ENCODE measurements at places on chromosomes 3 and 15.

GRCh38 chr3:149374793-149375500, 2.5 kb downstream of the TM4SF1 start:
- no peak for DNase-seq

- DNase-seq, result no peak
Observed at GRCh38 chr3:112979244-112979832, 4.4 kb upstream of the CD200R1 start.

DNA sequence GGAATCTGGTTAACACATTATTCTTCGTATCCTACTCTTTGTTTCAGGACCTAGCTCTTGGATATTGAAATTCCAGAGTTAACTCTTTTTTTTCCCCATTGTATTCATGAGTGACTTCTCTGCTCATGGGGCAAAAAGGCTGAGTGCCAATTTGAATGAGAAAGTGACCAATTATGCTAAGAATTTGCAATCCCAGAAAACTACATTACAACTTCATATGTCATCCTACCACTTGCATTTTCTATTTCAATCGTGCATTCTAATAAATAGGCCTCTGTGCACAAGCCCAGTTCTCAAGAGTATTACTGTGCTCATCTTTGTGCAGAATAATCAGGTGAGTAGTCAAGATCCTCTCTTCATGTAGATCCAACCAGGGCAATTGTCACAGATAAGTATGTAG, 537.8 kb downstream of the OTOL1 start:
- no peak for DNase-seq

DNA sequence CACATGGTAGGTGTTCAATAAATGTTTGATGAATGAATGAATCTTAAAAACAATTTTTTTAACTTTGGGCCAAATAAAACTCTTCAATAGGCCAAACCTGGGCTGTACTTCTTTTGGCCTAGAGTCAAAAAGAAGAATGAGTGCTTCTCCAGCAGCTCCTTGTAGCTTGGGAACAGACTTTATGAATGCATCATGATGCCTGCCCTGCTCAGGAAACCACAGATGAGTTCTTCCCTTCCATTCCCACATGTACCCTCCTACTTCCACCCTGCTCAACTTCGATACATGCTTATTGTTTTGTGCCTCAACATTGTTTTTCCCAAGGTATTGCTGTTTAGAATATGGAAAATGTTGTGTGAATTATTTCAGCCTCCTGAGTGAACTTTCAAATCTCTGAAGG, 87.0 kb downstream of the FILIP1L start:
- no peak for DNase-seq

DNA sequence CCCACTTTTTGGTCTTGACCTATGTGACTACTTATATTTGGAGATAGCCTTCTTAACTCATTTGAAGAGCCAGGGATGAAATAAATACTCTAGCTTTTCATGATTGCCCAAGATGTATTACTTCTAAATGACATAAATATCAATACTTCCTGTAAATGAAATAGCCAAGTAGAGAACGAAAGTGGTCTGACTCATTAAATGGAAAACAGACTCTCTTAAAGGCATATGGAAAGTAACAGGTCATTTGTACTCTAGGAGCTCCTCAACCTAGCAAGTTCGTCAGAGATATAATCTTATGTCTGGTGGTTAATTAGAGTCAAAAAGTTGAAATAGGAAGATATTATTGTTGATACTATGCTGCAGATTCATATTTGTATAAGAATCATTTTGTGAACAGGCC, 1105.4 kb downstream of the TUSC7 start:
- DNase-seq, result no peak

DNA sequence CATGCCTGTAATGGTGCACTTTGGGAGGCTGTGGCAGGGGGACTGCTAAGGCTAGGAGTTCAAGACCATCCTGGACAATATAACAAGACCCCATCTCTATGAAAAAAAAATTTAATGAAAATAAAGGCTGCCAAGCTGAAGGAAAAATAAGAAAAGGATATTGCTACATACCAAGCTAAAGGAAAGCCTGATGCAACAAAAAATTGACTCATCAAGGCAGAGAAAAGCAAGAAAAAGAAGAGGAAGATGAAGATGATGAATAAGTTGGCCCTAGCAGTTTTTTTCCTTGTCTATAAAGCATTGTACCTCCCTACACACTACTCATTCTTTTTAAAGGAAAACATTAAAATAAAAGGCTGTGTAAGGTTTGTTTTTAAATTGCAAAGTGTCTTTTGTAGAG, 441.9 kb upstream of the MDFIC2 start:
- no peak for DNase-seq

GRCh38 chr3:192980632-192981031, 63.0 kb upstream of the MB21D2 start:
- no peak for DNase-seq

DNA sequence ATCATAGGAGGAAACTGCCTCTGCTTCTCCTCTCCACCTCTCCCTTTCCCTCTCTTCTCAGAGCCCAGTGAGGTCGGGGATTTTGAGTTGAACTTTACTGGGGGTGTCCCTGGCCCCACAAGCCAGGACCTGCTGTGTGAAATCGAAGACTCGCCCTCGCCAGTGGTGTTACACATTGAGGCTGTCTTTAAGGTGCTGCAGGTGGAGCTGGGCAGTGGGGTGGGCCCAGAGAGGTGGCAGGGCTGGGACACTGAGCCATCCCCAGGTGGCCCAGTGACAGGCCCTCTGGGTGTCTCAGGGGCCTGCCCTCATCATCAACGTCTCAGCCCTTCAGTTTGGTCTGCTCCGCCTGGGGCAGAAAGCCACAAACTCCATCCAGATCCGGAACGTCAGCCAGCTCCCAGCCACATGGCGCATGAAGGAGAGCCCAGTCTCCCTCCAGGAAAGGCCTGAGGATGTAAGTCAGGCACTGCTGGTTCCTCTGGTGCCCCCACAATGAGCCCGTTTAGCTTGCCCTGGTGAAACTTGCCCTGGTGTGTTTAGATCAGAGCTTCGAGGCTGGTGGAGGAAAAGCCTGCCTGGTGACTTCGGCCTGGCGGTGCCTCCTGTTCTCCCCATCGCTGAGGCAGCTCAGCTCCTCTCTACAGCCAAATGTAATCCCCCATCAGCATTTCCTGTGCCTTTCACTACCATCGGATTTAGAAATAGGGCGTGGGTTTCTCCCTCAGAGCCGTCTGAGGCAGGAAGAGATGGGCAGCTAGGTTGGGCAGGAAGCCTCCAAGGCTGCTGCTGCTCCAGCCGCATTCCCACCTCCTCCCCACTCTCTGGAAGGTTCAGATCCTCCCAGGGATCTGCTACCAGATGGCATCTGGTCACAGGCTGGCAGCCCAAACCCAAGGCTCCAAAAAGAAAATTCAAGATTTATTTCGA, 39.2 kb downstream of the ACAA1 start:
- no peak for DNase-seq

- no peak for DNase-seq
Observed at GRCh38 chr3:42914771-42915515, 9.0 kb downstream of the ZNF662 start.

DNA sequence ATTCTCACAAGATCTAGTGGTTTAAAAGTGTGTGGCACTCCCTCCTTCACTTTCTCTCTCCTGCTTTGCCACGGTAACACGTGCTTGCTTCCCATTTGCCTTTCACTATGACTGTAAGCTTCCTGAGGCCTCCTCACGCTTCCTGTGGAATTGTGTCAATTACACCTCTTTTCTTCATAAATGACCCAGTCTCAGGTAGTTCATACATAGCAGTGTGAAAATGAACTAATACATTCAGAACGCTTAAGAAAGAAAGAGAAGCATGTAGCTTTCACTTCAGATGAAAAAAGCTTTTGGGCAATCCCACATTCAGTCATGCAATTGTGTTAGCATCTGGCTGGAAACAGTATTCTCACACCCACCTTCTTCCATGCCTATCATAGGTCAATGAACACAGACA, 24.4 kb downstream of the P3H2 start:
- no peak for DNase-seq

- DNase-seq, result no peak
Observed at GRCh38 chr3:143597774-143598652, 250.3 kb downstream of the SLC9A9 start.

DNA sequence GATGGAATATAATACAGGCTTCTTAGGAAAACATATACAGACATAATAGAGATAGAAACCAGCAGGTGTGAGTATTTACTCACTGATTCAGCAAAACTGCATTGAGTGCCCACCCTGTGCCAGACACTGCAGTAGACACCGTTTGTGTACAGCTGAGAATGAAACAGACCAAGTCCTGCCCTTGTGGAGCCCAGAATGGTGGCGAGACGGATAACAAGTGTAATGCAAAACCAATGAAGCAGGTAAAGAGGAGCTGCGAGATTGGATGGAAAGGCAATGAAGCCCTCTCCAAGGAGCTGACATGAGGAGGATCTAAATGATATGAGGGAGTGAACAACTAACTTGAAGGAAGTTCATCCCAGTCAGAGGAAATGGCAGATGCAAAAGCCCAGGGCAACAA, 256.4 kb downstream of the MEX3B start:
- DNase-seq, result no peak

- DNase-seq, result no peak
Observed at GRCh38 chr3:36796161-36796560, 31.8 kb upstream of the DCLK3 start.

- no peak for DNase-seq
Observed at GRCh38 chr3:8456412-8456811, 45.2 kb upstream of the LMCD1 start.

- DNase-seq, result no peak
Observed at GRCh38 chr3:133987948-133988484, 41.7 kb downstream of the SLCO2A1 start.

DNA sequence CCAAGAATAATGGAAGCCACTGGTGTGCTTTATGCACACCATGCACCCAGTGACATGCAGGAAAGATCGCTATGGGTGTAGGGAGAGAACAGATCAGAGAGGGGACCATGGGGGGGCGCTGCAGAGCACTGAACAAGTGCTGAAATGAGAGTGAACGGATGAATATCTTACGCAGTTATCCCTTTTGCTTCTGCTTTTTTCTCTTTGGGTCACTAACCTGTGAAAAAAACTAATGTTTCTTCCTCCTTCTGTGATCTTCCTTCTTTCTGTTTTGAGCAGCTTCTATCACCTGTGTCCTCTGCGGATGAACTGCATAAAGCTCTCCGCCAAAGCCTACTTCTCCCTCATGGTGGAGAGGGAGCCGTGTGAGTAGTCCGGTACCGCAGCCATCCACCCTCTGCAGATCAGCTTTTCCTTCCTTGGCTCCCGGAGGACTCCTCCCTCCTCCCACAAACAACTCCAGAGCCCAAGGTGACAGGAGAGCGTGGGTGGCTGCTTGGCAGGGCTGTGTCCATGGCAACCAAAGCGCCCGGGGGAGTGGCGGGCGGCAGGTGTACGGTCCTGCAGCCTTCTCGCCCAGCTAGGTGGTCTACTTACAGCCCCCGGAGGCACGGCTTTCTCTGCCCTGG, 106.2 kb downstream of the DGKG start:
- no peak for DNase-seq

- DNase-seq, result no peak
Observed at GRCh38 chr15:63135281-63135680, 13.6 kb downstream of the LACTB start.

- DNase-seq, result no peak
Observed at GRCh38 chr15:63157891-63158431, 684 bp upstream of the RPS27L start.

DNA sequence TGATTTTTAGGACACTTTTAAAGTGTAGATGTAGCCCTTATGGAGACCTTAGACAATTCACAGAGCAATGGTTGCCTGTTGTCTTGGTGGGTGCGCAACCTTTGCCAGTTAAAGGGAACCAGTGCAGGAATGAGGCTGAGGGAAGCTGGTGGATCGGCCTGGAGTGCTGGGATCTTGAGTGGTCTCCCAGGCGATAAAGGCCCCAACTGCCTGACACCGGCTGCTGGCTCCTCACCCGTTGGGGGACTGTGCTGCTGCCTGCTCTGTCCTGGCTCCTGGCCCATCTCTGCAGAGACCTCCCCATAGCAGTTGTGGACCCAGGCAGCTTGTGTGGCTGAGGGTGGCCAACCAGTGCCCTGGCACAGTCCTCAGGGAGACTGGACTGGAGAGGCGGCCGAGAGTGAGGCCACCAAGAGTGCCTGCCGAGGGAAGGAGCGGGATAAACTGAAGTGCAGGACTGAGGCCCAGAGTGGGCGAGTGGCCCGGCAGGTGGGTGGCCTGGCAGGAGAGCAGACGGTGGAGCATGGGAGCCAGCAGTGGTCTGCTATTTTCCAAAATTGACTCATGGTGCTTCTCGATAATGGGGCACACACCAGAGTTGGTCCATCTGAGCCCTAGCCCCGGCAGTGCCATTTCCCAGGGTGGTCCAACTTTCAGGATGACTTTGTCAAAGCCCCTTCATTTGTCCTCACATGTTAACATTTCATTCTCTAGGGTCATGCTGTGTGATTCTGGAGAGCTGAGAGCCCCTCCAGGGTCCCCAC, 2.1 kb downstream of the ALDH1A3 start:
- no peak for DNase-seq

DNA sequence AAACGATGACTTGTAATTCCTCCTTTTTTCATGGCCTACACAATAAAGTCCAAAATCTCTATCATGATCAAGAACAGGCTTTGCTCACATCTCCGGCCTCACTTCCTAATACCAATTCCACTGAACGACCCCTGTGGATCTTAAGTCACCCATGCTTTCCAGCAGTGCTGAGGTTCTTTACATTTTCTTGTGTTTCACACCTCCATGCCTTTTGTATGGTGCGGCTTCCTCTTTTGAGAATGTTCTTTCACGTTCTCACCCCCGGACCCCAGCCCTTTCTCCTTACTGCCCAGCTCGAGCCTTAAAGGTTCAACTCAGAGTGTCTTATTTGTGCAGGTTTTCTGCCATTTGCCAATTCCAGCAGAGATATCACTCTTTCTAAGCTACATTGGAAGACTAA, 70.1 kb downstream of the CSNK1G1 start:
- DNase-seq, result no peak

DNA sequence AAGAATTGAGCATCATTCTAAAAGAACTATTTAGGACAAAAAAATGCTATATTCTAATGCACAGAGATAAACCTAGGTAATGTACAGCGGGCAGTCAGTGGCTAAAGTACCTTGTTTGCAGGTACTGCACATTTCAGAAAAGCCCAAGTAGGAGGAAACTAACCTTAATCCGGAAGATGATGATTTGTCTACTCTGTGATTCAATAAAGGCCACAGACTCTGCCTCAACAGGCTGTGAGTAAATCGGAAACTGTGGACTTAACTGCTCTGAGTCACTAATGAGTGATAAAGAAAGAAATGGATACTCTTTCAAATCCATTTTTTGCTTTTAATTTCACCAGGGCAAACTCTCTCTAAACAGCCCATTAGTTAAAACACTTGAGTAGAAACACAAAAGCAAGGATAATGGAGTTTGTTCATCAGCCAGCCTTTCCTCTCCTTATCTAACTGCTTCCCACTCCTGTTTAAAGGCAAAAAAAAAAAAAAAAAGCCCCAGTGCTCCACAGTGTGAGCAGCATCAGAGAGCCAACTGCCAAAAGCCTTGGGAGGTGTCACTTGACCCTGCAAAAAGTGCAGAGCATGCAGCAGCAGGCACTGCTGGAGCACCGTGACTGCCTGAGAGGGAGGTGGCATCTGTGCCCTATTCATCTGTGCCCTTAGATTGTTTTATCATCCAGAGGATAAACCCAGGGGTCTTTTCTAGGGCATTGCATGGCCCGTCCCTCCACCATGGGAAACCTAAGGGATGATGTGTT, 187.7 kb downstream of the SATB1 start:
- DNase-seq, result no peak
